ENCODE measurements at places on chromosomes 2 and 18.

DNA sequence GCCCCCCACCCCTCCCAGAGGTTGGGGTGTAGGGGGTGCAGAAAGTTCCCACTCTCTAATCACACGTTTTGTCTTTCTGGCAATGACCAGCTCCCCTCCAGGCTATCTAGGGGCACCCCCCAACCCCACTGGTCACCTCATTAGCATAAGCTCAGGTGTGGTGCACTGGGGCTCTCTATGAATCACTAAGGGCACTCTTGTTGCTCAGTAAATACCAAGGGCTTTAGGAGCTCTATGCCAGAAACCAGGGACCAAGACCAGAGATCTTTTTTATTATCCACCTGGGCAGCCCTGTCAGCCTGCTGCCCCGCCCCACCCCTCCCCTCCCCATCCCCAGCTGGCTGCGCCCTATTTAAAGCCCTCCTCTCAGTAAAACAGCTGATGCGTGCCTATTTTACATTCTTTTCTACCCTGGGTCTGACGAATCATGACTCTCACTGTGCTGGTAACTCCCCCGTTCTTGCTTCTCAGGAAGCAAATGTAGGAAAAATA is 24.3 kb downstream of the NCK2 start:
- no peak for DNase-seq

DNA sequence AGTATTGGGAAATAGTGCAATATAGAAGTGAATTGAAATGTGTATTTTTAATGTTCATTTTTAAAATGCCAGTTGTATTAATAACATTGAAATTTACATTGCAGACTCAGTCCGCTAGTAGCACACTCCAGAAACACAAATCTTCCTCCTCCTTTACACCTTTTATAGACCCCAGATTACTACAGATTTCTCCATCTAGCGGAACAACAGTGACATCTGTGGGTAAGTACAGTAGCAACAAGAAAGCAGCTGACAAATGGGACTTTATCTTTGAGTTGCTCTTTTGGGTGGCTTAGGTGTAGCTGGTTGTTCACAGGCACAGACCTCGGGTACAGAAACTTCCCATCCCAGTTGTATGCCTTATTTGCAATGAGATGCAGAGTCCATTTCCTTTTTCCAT is 118.2 kb upstream of the IL1R2 start:
- no peak for DNase-seq

- no peak for DNase-seq
These were observed 466.2 kb upstream of the HNRNPA3 start for GRCh38 chr2:176746411-176746810.

DNA sequence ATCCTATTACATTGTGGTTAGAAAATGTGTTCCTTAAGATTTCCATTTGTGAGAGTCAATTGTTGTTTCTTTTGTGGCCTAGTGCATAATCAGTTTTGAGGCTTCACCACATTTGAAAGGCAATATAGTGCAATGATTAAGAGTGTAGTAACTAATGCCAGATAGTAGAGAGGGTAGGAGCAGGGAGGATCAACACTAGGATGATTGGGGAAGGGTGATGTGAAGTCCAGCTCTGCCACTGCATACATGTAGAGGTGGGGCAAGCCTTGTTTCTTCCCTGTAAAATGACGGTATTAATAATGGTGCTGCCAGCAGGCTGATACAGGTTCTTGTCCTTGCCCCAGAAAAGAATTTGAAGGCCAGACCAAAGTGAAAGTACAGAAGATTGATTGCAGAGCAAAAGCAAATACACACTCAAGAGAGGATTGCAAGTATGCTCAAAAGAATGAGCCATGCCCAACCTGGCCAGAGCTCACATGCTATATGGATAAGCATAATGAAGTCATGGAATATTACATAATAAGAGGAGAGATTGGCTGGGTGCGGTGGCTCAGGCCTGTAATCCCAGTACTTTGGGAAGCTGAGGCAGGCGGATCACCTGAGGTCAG is 8.0 kb downstream of the SP100 start:
- no peak for DNase-seq

GRCh38 chr2:237281836-237282306 is 132.1 kb downstream of the COL6A3 start:
- no peak for DNase-seq

GRCh38 chr2:104430359-104430740 is 423.6 kb upstream of the POU3F3 start:
- DNase-seq = no peak

DNA sequence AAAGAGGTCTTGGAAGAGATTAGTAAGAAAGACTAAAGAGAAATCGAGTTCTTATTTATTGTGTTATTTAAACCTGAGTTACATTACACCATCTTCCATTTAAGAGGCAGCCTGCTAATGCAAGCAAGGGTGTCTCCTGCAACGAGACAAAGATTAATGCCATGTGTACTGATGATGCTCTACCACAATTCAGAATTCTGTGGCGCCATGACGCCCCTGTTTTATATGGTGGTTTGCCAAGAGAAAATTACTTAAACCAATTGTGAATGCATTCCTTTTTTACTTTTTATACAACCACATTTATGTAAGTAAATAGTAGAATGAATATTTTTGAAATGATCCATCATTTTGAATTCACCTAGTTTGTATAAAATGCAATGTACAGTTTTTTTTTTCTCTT is 356.1 kb upstream of the ZEB2 start:
- DNase-seq = no peak

GRCh38 chr2:147843864-147844696 is 749 bp upstream of the ACVR2A start:
- peak; percentile 60 for DNase-seq
